ENCODE measurements at places on chromosomes 2 and 18.

- no peak for DNase-seq
These were observed 91.9 kb upstream of the GPC1 start for GRCh38 chr2:240343548-240343947.

DNA sequence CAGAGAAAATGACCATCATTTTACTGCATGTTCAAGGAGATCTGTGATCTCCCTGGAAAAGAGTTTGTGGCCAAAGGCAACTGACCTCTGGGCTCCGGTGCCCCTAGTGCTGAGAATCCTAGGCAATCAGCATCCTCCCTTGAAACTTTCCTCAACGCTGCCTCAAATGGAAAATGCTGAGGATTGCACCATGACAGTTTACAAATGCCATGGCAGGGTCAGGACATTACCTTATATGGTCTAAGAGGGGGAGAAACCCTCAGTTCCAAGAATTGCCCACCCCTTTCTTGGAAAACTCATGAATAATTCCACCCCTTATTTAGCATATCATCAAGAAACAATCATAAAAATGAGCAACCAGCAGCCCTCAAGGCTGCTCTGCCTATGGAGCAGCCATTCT lies 48.3 kb downstream of the ALPK2 start:
- DNase-seq, result peak; percentile 80

GRCh38 chr2:220585241-220585640 lies 957.8 kb downstream of the SLC4A3 start:
- DNase-seq, result peak; percentile 29

DNA sequence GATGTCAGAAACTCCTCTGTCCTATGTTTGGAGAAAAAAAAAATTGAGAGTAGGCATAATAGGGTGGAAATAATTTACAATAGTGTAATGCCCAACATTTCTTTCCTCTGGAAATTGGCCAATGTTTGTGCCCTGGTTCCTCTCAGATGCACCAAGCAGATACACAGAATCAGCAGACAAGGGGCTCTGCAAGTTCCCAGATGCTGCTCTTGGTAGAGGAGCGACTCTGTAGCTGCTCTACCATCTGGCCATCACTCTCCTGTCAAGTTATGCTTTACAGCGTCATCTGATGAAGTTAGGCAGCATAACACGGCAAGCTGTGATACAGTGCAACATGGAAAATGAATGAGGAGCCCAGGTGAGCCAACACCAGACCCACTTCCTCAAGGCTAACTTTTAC lies 1.6 kb downstream of the DYTN start:
- DNase-seq, result no peak

DNA sequence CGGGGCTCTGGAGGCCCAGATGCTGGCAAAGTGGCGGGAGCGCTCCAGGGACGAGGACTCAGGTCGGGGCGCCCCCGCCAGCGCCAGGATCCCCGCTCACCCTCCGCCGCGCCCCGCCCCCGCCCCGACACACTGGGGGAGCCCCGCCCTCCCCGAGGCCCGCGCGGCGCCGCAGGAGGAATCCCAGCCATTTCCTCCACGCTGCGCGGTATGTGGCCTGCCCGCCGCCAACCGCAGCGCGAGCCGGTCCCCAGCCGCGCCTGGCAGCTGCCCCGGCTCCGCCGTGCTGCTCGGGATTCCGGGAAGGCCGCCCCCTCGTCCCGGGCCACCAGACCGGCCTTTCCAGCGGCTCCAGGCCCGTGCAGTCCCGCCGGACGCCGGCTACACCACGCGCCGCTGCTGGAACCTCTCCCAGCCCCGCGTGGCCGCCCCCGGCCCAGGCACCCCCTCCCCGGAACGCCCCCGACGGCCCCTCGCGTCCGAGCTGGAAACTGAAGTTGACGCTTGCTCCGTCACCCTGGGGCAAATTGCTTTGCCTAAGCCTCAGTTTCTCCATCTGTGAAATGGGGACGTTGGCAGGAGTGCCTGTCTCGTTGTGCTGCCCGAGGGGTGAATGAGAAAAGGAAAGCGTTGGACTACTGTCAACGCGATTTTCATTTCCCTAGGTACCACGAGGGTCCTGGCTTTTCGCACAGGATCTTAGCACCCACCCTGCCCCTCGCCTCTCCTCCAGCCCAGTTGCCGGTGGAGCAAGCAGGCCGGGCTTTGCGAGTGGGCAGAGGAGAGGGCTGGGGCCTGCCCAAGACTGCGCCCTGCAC lies 53.6 kb downstream of the PKDCC start:
- peak; percentile 76 for DNase-seq

GRCh38 chr2:163345795-163346573 lies 389.8 kb downstream of the FIGN start:
- peak; percentile 72 for DNase-seq

GRCh38 chr2:43212931-43213330 lies 13.5 kb downstream of the ZFP36L2 start:
- DNase-seq, result no peak

- DNase-seq, result no peak
These were observed 2.0 kb downstream of the ACAA2 start for GRCh38 chr18:49811151-49811938.

- DNase-seq, result no peak
These were observed 17.5 kb downstream of the REEP1 start for GRCh38 chr2:86319700-86320580.

GRCh38 chr18:12059334-12060181 lies 34.1 kb upstream of the ANKRD62 start:
- DNase-seq, result no peak

DNA sequence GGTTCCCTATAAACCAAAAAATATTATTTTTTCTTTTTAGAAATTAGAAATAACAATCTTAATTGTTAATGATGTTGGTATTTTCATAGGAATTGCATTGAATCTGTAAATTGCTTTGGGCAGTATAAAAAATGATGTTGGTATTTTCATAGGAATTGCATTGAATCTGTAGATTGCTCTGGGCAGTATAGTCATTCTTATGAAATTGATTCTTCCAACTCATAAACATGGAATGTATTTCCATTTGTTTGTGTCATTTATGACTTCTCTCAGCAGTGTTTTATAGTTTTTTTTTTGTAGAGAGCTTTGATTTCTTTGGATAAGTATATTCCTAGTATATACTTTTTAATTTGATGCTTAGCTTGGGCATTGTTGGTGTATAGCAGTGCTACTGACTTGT lies 82.0 kb upstream of the NT5C1B start:
- peak; percentile 62 for DNase-seq

- peak; percentile 67 for DNase-seq
These were observed 1.1 kb upstream of the SLC14A1 start for GRCh38 chr18:45722899-45723298.

DNA sequence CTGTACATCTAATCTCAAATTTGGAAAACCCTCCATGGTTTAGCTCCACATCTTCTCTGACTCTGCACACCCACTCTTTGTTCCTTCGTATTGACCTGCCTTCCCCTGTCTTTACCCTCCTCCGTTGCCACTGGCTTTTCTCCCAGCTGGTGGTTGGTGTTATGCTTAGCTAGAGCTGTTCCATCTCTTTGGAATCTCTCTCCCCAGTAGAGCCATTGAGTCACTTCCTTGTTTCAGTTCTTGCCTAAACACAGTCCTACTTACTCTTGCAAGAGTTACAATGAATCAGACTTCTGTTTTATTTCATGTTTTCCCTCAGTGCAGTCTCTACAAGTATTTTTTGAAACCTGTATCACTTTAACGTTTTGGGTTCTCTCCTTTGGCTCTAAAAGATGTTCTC lies 263.9 kb downstream of the LTBP1 start:
- DNase-seq, result peak; percentile 93
